ENCODE measurements at places on chromosomes 4 and X. TPM values are rescaled to one million over a fixed set of nuclear protein-coding genes. Genes with fewer than 3 reads are reported as not detected.

GRCh38 chr4:40506066-40506465, 123.6 kb downstream of the RBM47 start:
- DNase-seq: no peak

DNA sequence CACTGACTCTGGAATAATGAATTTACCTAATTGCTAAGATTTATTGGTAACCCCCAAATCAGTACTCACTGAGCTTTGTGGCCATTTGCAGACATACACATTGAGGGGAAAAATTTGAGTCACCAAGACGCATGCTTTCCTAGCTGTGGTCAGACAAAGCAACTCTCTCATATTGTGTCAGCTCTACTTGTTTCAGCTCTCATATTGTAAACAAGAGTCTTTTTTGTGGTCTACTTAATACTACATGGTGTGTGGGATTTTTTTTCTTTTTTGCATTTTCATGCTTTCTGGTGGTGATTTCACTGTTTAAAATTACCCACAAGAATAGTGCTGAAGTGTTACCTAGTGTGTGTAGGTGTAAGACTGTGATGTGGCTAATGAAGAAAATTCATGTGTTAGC, 428.2 kb upstream of the GALNT7 start:
- no peak for DNase-seq

DNA sequence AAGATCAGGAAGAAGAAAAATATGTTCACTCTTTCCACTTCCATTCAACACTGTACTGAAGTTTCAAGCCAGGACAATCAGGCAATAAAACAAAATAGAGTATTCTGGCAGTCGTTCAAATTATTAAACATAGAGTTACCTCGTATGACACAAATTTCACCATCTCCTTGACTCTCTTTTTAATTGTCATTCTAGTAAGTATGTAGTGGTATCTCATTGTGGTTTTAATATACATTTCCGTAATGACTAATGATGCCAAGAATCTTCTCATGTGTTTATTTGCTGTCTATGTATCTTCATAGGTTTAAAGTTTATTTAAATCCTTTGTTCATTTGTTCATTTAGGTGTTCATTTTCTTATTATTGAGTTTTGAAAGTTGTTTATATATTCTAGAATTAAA, 352.2 kb downstream of the IDS start:
- DNase-seq: no peak

DNA sequence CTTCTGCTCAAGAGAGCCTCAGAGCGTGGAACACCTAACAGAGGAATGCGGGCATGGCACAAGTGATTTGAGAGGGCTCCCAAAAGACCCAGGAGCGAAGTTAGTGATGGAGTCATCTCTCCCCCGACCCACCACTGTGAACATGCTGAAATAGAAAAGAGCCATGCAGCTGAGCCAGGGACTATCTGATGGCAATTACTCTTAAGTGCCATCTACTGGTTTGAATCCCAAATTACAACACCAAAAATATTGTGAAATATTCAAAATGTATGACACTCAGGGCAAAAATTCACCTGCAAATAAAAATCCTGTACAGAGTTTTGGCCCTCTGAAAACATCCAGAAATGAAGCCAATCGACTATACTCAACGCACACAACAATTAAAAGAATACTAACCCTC, 2038.9 kb upstream of the ADGRL3 start:
- DNase-seq: no peak

DNA sequence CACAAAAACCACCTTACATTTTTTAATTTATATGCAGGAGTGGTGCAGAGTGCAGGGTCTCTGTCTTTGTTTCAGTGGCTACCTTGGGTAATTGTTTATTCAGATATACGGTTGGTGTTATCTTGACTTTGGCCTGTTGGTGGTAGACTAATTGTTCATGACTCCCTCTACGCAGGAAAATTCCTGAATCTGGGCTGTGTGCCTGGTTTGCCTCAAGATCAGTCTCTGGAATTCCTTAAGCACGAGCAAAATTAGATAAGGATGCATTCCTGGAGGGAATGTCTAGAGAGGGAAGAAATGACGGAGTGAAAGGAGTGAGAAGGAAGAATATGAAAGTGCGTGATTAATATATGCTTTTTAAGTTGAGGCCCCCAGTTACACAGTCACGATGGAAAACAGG, 576.9 kb upstream of the PCDH10 start:
- no peak for DNase-seq

GRCh38 chr4:184651899-184652298, 2.4 kb downstream of the PRIMPOL start:
- DNase-seq: no peak

DNA sequence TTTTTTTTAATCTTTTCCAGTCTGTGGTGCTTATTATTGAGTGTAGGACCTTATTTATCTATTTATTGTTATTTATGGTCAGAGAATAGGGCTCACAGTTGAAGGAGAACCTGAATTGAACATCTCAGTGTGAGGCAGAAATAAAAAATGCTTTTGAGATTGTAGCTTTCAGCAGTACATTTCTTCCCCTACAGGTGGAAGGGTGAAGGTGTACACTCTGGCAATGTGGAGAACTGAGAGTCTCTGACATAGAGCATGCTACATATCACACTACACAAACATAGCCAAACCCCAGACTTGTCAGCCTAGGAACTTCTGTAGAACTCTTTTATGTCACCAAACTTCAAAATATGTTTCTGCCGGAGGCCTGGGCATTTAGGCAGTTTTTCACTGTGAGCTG, 140.2 kb downstream of the STIM2 start:
- DNase-seq: no peak

DNA sequence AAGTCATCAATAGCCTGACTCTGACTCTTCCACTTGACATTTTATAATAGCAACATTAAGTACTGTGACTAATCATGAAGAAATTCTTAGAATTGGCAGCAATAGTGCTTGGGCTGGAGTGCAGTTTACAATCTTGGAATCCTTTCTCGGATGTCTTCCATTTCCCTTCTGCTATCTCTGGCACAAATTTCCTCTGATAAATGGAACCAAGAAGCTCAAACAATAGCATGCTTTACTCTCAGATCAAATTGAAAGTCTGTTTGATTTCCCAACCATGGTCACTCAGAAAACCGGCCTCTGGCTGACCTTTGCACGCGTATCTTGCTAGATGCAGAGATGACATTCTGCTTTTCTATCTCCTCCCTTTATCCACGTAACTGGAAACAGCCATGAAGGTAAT, 99.0 kb upstream of the SPANXC start:
- peak; percentile 30 for DNase-seq

DNA sequence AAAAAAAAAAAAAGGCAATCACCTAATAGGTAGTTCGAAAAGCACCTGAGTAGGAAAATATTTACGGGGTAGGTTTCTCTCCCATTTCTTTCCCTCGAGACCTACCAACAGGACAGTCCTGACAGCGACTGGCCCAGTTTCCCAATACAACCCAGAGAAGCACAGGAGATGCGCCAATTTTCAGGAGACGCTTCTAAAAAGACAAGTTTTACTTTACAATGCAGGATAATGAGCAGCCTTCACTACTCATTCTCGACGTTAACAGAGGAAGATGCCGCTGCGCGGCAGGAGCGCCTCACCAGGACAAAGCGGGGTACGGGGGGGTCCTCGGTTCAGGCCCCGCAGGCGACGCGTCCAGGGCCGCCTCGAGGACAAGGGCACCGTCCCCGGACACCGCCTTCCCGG, 708 bp downstream of the BCLAF3 start:
- no peak for DNase-seq

DNA sequence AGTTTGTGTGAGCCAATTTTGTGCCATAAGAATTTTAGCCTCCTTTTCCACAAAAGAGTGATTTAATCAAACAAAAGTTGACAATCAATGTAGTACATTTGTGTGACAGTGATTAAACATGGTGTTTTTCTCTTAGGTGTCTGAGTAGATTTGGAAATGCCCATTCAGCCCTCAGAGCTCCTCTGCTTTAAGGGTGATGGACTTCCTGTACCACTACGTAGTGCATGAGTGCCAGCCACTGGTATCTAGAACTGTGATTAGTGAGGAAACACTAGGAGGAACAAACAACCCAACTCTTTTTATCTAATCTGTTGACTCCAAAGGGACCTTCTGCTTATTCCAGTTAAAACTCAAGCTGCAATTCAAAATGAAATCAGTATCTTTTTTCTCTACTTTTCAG, 151.7 kb downstream of the SNCA start:
- DNase-seq: no peak

GRCh38 chr4:2417226-2417764, 1.1 kb downstream of the ZFYVE28 start:
- no peak for DNase-seq

GRCh38 chr4:138090918-138091676, 151.1 kb downstream of the SLC7A11 start:
- no peak for DNase-seq

DNA sequence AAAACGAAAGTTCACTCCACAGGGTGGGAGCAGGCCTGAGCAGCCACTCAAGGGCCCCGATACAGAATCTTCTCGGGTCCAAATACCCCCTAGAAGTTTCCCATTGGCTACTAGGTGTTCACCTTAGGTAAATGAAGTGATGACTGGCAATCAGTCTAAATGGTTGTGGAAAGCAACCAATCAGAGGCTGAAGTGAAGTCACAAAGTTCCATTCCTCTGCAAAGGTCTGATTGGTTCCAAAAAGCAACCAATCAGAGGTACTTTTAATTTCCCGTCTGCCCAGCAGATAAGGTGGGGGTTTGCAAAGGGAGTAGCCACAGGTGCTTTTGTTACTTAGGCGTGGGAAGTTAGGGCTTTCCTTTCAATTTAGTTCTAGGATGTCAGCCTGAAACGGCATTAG, 58.2 kb upstream of the NKAP start:
- DNase-seq: no peak

- no peak for DNase-seq
These were observed 104.2 kb downstream of the TMEM131L start for GRCh38 chr4:153570228-153570973.

- peak; percentile 21 for DNase-seq
These were observed 265.9 kb downstream of the ADAMTS3 start for GRCh38 chr4:72302981-72303704.

DNA sequence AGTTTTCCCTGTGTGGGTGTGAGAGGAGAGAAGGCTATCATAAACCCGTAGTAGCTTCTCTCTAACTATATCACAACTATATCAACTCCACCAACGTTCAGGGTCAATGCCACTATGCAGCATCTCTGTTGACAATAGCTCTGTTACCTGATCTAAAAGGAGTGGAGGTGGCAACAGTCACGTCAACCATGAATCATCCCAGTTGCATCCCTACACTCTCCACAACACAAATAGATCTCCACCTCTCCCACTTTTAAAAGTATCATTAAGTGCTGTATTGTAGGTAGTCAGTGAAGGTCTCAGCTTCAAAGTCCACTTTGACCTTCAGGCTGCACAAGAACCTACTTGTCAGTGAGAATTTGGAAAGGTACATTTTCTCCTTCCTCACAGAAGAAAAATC, 600.5 kb upstream of the GRIA3 start:
- no peak for DNase-seq

DNA sequence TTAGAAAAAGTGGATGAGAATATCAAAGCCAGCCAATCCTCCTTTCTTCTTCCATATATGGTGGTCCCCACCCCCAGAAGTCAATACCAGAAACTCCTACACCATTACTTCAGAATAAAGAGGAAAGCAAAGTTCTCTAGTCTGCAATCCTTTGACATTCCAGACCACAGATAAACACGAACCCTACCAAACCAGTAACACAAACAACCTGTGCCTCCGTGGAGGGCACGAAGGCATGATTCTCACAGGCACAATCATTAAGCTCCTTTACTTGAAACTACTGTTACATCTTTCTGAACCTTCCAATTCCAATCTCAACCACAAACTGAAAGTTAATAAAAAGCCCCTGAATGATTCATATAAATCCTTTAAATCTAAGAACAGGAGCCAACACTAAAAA, 16.3 kb downstream of the MAML3 start:
- DNase-seq: no peak

GRCh38 chr4:38538517-38538916, 125.5 kb upstream of the KLF3 start:
- no peak for DNase-seq

GRCh38 chr4:143280861-143281260, 55.8 kb upstream of the GAB1 start:
- DNase-seq: no peak

DNA sequence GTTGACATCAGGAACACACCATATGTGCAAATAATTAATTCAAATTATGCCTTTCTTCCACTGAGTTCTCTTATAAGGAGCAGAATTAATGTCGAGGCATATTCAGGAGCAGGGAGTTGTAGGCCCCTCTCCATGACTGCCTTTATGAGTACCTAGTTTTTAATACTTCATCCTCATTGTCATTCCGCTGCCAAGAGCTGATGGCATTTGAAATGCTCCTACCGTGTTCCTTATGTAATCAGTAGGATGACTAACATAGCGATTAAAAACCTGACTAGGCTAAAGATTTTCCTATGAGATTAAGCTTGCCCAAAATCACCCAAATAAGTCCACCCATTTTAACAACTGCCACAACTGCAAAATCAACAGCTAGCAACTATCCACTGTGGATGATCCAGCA, 220.6 kb downstream of the DHX15 start:
- no peak for DNase-seq

DNA sequence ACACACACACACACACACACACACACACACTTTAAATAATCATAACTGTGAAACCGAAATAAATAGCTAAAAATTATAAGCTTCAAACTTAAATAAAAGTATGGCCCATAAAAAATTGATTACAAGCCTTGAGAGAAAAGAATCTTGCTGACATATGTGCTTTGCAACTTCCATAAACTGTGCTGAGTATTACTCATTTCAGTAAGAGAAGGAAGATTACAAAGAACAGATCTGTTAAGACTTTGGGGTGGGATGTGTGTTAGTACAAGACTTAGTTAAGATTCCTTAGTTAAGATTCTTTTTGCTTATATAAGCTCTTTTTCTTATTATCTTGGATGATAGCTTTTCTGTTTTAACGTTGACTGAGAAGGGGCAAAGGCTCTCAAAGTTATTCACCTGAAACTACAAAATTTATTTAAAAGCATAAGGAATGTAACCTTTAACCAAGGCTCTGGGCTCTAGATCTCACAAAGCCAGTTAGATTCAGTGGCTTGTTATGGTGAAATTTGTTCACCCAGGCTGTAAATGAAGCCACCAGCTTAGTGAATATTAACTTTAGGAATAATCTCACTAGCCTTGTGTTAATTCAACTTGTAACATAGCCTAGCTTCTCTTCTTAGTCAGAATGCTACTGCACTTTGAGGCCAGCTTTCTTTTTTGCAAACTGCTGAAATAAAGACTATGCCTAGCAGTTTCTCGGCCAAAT, 58.2 kb downstream of the ARSJ start:
- no peak for DNase-seq

DNA sequence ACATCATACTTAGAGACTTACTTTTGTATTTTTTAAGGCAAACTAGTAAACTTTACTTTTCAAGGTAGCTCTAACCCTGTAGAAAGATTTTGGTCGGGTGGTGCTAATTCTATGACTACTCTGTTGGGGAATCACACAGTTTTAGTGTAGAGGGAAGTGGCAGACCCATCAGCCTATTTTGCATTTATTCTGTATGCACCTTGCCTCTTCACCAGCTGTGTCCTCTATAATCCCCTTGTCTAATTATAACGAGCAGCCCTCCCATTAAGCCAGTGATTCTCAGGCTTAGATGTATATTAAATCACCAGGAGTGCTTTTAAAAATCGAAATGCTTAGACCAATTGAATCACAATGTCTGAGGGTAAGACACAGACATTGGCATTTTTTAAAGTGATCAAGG, 78.1 kb downstream of the GALNT7 start:
- no peak for DNase-seq

- DNase-seq: no peak
These were observed 80.2 kb upstream of the FRMPD4 start for GRCh38 chrX:12058087-12058486.

The SLC9B1 gene
- polyA plus RNA-seq: 4.1 TPM

The TNMD gene
- 0.13 TPM for polyA plus RNA-seq

The LANCL3 gene
- polyA plus RNA-seq: 4.0 TPM

The RIPPLY1 gene
- polyA plus RNA-seq: 0.27 TPM

The SRPX2 gene
- 32.0 TPM for polyA plus RNA-seq

The NWD2 gene
- 0.03 TPM for polyA plus RNA-seq

Measured in right lung (tissue), 10 donors.